CD4-positive, alpha-beta T cell treated with Interleukin-15 for 4 hours (primary cell): ENCODE measurements at places on chromosomes 5 and 9.

GRCh38 chr5:55636177-55636576, 75.9 kb downstream of the SLC38A9 start:
- no peak for DNase-seq

DNA sequence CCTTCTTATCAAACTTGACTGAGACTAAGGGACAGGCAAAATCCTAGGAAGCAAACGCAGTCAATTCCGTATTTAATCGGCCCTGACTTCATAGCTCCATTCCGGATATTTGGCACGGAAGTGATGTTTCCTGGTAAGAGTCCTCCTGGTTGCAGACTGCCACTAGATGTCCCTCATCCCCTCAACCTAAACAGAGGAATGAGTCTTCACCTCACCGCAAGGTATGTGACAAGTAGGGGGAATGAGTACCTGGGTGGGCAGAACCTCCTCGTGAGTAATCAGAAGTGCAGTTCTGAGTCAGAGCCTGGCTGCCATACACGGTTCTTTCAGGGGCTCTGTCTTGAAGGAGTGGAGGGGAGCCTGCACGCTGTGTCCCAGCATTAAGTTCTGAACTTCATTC, 173.6 kb downstream of the MUSK start:
- no peak for DNase-seq

- no peak for DNase-seq
Observed at GRCh38 chr5:58156361-58156760, 303.5 kb downstream of the PLK2 start.

- DNase-seq: no peak
Observed at GRCh38 chr9:79357194-79357593, 214.6 kb upstream of the TLE4 start.

- no peak for DNase-seq
Observed at GRCh38 chr5:125011419-125011818, 265.0 kb upstream of the ZNF608 start.
